ENCODE measurements at places on chromosomes 7 and 10.

DNA sequence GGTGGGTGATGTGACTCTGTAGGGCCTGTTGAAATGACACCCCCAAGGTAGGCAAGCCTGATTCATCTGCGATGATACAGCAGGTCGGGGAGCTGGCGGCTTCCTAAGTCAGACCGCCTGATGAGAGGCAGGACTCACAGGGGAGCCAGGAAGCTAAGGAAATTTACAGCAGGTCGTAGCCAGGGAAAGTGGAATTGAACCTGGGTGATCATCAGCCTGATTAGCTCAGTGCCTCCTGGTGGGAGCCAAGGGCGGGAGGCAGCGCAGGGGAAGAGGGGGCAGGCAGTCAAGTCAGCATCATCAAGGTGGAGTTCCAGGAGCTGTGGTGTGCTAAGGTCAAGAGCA is 18.5 kb upstream of the TRIM56 start:
- DNase-seq: no peak

- no peak for DNase-seq
Observed at GRCh38 chr10:7302392-7302906, 108.4 kb downstream of the SFMBT2 start.

DNA sequence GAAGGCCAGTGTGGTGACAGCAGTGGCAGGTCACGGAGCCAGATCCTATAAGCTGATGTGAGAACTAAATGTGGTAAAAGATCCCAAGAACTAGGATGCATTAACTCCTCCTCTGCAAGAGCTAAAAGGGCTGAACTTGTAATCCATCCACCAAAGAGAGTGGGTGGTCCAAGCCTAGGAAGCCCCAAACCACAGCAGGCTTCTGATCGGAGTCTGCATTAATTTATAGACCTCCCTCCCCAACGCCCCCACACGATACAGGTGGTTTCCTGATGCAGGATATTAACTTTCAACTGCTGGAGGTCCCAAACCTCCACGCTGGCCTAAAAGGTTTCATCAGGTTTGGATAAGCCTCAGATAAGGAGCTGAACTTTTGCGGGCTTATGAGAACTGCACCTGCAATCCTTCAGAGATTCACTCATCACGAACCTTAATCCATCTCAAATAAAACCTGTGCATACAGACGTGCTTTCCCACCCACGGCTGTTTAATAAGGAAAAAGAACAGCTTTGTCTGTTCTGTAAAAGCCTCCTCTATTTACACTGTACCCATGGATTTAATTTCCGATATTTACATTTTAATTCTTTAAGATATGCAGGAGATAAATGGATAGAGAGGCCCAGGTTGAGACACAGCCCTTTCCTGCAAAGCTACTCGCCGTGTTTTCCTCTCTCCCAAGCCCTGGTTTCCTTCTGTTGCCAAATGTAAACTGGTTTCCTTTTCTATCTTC is 74.9 kb downstream of the GFRA1 start:
- DNase-seq: no peak

- no peak for DNase-seq
Observed at GRCh38 chr10:110876000-110876399, 4.3 kb downstream of the PDCD4 start.

GRCh38 chr10:79266084-79266483 is 81.2 kb upstream of the PPIF start:
- no peak for DNase-seq

DNA sequence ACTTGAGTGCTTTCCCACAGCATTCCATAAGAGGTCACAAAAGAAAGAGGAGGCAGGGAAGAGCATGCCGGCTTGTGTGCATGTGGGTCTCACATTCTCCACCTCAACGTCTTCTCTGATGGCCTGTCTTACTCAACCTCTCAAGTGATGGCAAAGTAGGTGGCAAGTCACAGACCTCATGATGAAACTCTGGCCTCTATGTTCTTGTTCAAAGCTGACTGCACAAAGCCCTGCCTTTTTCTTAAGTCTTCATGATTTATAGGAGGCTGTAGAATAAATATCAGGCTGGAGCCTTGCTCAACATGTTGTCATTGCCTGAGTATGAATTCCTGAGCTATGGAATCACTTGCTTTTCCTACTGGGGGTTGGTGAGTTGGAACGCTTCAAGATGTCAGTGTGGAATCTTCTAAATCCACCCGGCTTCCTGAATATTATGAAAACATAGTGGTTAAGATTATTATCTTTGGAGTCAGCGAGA is 213.6 kb upstream of the INHBA start:
- no peak for DNase-seq

DNA sequence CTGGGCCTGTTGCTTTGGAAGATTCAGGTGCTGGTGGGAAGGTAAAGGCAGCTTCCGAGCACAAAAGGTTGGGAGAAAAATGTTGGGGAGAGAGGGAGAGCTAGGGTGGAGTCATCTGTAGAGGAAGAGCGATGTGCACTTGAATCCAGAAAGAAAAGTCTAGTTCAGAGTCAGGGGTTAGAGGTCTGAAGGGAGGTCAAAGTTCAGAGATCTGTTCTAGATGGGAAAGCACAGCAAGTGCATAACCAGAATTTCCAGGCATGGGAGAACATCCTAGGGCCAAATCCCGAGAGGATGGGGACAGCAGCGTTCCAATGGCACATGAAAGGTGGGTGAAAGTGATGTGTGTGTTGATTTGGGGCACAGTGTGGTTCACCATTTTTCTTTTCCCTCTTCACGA is 51.5 kb upstream of the MKLN1 start:
- no peak for DNase-seq

- DNase-seq: no peak
Observed at GRCh38 chr10:43653746-43654145, 5.1 kb upstream of the ZNF32 start.

- DNase-seq: no peak
Observed at GRCh38 chr10:83274088-83274487, 865.2 kb upstream of the GHITM start.

GRCh38 chr7:90604383-90604782 is 8.3 kb downstream of the CDK14 start:
- DNase-seq: no peak

DNA sequence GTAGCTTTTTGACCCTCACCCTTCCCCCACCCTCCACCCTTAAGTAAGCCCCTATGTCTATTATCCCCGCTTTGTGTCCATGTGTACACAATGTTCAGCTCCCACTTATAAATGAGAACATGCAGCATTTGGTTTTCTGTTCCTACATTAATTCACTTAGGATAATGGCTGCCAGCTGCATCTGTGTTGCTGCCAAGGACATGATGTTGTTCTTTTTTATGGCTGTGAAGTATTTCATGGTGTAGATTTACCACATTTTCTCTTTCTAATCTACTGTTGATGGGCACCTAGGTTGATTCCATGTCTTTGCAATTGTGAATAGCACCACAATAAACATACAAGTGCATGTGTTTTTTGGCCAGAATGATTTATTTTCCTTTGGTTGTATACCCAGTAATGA is 232.2 kb downstream of the CACNA2D1 start:
- no peak for DNase-seq

DNA sequence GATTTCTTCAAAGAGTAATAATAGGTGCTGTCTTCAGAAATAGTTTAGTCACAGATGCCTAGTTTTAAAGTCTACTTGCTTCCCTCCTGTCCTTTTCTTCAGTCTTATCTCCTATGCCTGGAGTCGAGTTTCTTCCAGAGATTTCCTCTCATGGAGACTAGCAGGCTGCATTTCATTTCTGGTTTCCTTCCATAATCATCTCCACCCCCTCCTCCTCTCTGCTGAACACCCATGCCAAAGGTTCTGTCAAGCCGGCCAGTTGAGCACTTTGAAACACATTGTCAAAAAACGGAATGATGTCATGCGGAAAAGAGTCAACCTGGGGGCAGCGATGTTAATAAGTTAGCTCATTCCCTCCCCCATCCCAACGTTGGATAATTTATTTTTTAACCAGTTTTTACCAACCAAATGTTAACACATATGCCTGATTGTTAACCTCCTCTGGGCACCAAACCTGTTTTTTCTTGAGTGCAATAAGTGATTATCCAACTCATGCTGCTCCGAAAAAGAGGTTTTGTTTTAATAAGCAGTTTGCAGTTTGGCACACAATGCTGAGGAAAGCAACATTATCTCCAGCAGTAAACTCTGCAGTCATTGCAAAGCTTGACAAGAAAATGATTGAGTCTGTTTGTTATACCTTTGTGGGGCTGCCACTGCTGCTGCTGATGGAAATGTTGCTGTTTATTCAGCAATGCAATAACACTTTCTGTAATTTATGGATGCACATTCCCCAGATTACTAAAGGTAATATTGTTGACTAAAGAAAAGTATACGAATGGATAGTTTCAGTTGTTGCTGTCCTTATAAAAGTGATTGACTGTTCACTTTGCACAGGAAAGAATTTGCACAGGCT is 161.6 kb downstream of the LRMDA start:
- no peak for DNase-seq

DNA sequence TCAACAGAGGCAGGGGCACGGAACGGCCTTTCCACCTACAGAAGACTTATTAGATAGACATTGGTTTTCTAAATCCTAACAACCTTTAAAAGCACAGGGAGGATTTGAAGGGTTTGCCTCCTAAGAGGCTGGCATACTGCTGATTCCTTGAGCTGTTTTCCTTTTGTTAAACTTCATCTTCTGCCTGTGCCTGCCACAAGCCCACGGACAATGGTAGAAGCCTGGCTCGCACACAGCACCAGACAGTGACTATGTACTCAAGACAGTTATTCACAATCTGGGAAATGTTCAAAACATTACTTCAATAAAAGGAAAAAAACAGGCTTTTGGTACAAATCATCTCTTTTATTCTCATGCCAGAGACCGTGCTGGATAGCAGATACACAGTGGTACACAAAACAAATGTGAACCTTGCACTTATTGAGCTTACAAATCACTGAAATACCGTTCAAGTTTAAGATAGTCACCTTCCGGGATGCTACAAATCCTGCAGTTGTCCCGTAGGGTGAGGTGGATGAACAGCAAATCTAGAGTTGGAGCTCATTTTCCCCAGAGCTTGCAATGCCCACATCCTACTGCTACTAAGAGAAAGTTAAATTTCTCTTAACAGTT is 63.9 kb downstream of the VPS41 start:
- no peak for DNase-seq

DNA sequence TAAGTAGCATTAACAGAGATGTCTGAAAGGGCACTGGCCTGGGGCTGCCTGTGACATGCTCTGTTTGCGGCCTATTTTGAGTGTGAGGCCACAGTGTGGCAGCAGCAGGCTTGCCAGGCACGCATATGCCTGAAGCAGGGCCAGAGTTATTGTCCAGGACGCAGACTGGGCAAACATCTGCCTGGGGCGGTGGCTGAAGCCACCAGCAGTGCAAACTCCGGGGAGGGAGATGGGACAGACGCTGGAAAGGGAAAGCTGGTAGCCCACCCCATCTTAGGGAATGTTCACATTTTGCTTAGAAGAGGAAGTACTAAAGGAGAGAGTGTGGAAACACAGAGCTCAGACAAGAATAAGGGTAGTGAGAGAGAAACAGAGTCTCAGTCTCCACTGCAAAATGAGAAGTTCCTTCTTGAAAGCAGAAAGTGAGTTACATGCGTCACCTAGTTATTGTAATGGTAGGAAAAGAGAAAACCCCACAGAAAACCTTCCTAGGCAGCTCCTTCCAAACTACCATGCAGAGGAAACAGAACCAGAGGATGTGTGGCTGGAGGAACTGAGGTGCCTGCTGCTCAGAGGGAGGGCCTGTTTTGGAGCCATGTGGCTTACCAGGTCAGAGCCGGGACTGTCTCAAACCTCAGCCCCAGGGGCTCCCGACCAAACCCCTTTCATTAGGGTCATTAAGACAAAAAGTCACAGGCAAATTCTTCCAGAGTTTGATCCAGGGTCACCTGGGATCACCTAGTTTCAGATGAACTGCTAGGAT is 14.5 kb downstream of the AKR1B1 start:
- DNase-seq: peak; percentile 75

DNA sequence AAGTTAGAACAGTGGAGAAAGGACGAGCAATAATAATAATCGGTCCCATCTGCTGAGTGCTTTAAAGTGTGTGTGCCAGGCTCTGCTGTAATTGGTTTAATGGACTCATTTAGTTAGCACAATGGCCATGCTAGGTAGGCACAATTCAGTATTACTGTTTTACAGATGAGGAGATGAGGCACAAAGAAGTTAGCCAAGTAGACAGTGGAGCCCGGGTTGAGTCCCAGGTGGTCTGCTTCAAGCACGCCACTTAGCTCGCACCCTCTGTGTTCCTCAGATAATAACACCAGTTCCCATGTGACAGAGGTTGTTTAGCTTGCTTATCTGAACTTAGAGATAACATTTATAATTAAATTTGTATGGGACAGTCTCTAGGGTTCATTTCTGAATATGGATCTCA is 101.6 kb upstream of the GJD4 start:
- no peak for DNase-seq

DNA sequence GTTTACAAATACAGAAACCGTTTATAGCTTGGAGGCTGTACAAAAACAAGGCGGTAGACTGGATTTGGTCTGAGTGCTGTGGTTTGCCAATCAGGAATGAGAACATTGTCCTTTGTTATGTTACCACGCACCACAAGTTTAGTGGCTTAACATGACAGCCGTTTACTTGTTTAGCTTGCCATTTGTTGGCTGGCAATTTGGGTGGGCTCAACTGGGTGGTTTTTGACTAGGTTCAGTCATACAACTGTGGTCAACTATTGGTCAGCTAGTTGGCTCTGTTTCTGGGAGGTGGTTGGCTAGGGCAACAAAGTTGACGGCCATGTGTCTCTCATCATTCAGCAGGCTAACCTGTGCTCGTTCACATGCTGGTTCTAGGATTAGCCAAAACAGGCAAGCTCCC is 60.1 kb upstream of the SP8 start:
- DNase-seq: no peak

- no peak for DNase-seq
Observed at GRCh38 chr10:102669206-102670064, 25.2 kb downstream of the TRIM8 start.

- DNase-seq: no peak
Observed at GRCh38 chr7:45938626-45939302, 17.7 kb upstream of the IGFBP3 start.

DNA sequence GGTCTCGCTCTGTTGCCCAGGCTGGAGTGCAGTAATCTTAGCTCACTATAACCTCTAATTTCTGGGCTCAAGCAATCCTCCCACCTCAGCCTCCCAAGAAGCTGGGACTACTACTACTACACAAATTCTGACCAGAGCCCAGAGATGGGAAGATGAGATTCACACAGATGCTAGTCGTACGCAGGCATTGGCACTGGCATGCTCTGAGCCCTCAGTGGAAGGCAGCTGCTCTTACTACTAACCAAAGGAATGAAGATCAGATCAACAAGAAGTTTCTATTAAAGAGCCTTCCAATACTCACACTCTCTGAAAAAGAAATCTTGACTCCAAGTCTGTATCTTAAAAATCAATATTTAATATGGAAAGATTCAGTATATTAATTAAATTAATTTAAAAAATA is 10.7 kb downstream of the GDF2 start:
- no peak for DNase-seq

- DNase-seq: no peak
Observed at GRCh38 chr7:28329661-28330363, 82.5 kb upstream of the CREB5 start.

GRCh38 chr10:46232084-46232483 is 54.7 kb upstream of the ANTXRL start:
- no peak for DNase-seq

- DNase-seq: no peak
Observed at GRCh38 chr10:118562851-118563250, 32.6 kb downstream of the PRLHR start.

GRCh38 chr7:149870701-149871483 is 2.9 kb upstream of the ATP6V0E2 start:
- DNase-seq: no peak

Data from dorsolateral prefrontal cortex (tissue), 122 donors.